Left lung (tissue), 14 donors: ENCODE measurements at places on chromosomes 6 and 20.

DNA sequence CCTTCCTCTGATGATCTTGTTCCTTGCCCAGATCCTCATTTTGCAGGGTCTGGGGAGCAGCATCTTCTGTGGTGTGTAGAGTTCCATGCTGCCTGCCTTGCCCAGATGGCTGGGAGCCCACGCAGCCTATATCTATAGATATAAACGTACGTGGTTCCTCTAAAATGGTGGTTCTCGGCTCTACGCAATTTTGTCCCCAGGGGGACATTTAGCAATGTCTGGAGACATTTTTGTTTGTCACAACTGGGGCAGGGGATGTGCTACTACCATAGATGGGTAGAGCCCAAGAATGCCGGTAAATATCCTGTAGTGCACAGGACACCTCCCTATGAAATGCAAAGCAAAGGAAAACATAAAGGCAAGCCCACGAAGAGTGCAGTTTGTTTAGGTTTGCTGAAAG lies 98.4 kb upstream of the SPACA1 start:
- DNase-seq, result no peak

GRCh38 chr6:89999945-90000825 lies 105.9 kb downstream of the GJA10 start:
- no peak for DNase-seq

GRCh38 chr6:143361536-143362191 lies 88.8 kb downstream of the ADAT2 start:
- no peak for DNase-seq

- DNase-seq, result no peak
These were observed 70.9 kb downstream of the ARID1B start for GRCh38 chr6:156848123-156848522.
